IPS DF 19.7 (cell line): ENCODE measurements at places on chromosomes 3 and 15.

GRCh38 chr15:28994142-28994830 lies 108.5 kb downstream of the APBA2 start:
- DNase-seq, result no peak

DNA sequence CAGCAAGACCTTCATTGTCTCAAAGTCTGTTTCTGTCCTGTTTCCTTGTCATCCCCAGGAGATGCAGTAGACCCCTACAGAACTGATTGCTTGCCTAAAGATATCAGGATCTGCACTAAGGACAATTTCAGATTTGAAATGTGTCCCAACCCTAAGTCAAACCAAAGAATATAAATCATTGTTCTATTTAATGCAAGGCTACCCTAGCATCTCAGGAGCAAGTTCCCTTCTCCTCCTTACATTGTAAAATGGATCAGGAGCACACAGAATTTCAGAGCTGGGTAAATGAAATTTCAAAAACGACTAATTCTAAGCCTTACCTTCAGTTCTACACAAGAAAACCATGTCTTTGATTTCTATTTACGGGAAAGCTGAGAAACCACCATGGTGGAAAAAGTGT lies 360.9 kb upstream of the KCNH8 start:
- no peak for DNase-seq

- no peak for DNase-seq
Measured at GRCh38 chr3:77690284-77690845, 650.5 kb downstream of the ROBO2 start.

- no peak for DNase-seq
Measured at GRCh38 chr3:131353016-131353877, 28.3 kb upstream of the NUDT16 start.
